HT-29 (cell line): ENCODE measurements at places on chromosomes 12 and 14.

GRCh38 chr12:80381121-80381520 lies 62.9 kb upstream of the PTPRQ start:
- no peak for DNase-seq

GRCh38 chr14:75459099-75459741 lies 31.4 kb downstream of the JDP2 start:
- DNase-seq, result peak; percentile 36

DNA sequence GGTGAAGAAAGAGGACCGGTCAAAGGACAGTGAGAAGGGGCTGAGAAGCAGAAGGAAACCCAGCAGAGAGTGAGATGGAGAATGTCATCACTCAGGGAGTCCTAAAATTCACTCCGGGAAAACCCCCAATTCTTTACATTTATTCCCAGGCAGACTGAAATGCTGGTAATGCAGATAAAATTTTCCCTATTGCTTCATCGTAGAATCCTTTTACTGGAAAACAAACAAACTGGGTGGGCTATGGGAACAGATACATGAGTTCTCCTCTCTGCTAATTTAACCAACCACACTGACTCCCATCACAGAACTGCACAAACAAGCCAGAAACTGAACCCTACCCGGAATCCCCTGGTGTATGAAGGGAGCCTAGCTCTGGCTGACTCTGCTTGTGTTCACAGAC lies 20.9 kb downstream of the HEBP1 start:
- DNase-seq, result no peak

DNA sequence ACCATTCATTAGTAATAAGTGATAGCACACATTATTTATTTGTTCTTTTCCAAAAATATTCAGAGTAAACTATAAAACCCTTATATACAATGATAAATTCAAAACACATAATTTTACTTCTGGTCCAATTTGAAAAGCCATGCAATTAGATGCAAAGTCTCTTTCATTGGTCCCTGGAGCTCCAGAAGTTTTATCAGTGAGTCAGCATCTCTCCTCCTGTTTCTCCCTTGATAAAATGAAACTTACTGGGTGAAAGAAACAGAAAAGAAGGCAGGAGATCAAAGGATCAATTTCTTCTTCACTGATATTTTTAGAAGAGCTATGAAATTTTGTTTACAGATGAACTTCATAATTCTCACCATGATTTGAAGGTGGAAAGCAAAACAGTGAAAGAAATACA lies 47.5 kb downstream of the IFNG start:
- DNase-seq, result no peak

DNA sequence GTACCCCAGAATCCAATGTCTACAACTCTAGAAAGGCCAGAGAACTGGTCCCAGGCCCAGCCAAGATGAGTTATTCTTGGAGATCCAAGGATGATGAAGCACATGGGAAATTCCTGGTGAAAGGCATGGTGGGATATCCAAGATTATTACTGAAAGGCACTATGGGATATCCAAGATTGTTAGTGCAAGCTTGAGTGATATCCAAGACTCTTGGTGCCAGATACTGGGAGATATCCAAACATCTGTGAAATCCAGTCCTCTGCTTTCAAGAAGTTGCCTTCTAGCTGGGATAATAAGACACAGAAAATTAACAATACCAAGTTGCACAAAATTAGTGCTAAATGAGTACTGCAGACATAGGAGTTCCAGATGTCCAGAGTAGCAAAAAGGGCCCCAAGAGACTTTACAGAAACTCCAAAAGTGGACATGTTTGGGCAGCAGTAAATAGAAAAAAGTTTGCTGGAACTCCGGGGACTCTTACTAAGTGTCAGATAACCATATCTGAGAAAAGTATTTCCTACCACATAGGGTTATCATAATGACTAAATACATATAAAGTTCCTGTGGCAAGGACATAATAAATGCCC lies 34.6 kb downstream of the PHLDA1 start:
- no peak for DNase-seq

GRCh38 chr12:108691998-108692808 lies 39.1 kb downstream of the CORO1C start:
- peak; percentile 10 for DNase-seq

GRCh38 chr12:101021442-101021841 lies 188.6 kb downstream of the SLC5A8 start:
- DNase-seq, result no peak

DNA sequence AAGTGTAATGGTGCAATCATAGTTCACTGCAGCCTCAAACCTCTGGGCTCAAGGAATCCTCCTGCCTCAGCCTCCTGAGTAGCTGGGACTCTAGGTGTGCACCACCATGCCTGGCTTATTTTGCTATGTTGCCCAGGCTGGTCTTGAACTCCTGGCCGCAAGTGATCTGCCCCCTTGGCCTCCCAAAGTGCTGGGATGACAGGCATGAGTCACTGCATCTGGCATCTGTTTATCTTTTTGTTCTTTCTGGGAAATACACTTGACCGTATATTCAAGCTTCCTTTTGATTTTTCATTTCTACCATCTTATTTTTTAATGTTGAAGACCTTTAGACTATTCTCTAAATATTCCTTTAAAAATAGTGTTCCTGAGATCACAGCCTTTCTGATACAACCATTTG lies 82.4 kb upstream of the OSBPL8 start:
- no peak for DNase-seq

- DNase-seq, result no peak
Observed at GRCh38 chr12:91890742-91891141, 254.9 kb downstream of the BTG1 start.

GRCh38 chr14:61034416-61035120 lies 53.5 kb downstream of the SLC38A6 start:
- DNase-seq, result no peak

DNA sequence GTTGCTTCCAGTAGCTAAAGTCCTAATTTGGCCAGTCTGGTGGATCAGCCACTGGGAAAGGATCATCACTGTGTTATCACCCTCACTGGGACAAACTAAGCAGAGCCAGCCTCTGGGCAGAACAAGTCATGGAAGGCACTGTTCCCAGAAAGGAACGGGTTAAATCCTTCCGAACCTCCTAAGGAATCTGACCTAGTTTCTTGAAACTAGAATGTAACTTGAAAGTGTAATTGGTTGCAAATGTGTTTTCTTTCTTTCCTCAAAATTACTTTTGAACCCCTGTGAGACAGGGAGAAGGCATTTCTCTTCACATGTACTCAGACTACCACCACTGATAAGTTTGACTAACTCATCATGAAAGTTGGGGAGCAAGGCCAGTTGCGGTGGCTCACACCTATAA lies 18.7 kb upstream of the KICS2 start:
- DNase-seq, result no peak

DNA sequence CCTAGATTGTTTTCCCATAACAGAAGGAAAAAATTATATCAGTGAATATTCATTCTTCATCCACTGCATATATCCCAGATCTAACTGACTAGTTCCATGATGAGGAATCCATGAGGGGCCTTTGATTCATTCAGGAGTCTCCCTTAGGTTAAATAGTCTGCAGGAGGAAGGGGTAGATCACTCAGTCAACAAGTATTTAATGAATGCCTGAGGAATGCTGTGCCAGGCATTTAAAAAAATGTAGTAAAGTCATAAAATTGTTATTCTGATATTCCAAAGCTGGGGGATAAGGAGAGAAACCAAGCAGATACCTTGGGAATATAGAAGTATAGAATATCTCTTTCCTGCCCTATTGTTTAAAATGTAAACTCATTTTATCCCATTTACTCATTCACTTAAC lies 216.2 kb upstream of the CAND1 start:
- DNase-seq, result no peak

- no peak for DNase-seq
Observed at GRCh38 chr12:108265505-108265904, 73.6 kb downstream of the CMKLR1 start.

- no peak for DNase-seq
Observed at GRCh38 chr12:6700646-6701051, at the start of gene PIANP. PIANP (minus strand) TSS chr12:6700815; CDS start chr12:6698061, 2,754 bp downstream.

GRCh38 chr14:67508956-67509355 lies 20.4 kb upstream of the TMEM229B start:
- DNase-seq, result no peak

- no peak for DNase-seq
Observed at GRCh38 chr12:2879853-2880252, 2.8 kb downstream of the RHNO1 start.

- DNase-seq, result no peak
Observed at GRCh38 chr12:33670284-33670683, 230.7 kb upstream of the SYT10 start.

- no peak for DNase-seq
Observed at GRCh38 chr12:90322006-90322405, 613.4 kb upstream of the ATP2B1 start.

DNA sequence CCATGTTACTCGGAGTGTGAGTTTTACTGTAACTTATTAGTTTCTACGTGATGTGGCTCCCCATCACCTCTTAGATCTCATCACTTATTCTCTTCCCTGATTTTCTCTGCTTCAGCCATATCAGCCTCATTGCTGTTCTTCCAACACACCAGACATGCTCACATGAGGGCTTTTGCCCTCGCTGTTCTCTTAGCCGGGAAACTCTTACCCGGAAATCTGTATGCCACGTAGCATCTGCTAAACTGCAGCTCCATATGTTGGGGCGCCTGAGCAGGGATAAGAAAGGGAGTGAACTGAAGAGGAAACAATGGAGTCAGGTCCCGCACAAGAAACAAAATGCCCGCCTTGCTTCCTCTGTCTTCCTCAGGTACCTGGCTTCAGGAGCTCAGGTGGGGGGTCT lies 16.6 kb downstream of the SMUG1 start:
- no peak for DNase-seq

- peak; percentile 81 for DNase-seq
Observed at GRCh38 chr12:132189378-132190011, 45.2 kb downstream of the NOC4L start.

GRCh38 chr14:104697892-104698583 lies 8.6 kb downstream of the INF2 start:
- DNase-seq, result no peak

GRCh38 chr12:106878804-106879203 lies 76.9 kb upstream of the TMEM263 start:
- DNase-seq, result no peak

DNA sequence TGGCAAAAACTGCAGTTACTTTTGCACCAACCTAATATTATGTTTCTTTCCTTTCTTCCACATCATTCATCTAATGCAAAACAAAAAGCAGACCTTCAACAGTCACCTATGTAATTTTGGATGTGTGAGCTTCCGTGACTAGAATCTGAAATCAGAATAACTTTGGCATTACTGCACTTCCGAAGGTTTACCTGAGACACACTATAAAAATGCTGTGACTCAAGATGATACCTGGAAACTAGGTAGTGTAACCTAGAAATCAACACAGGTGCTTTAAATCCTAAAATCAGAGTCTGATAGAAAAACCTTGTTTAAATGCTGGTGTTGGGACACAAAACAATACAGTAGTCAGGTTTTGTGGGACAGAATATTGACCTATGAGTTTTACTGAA lies 2.2 kb downstream of the BTBD7 start:
- DNase-seq, result no peak

- DNase-seq, result peak; percentile 84
Observed at GRCh38 chr12:48815126-48816110, 2.9 kb upstream of the CACNB3 start.

GRCh38 chr12:82682326-82682725 lies 4.4 kb upstream of the TMTC2 start:
- DNase-seq, result peak; percentile 68

DNA sequence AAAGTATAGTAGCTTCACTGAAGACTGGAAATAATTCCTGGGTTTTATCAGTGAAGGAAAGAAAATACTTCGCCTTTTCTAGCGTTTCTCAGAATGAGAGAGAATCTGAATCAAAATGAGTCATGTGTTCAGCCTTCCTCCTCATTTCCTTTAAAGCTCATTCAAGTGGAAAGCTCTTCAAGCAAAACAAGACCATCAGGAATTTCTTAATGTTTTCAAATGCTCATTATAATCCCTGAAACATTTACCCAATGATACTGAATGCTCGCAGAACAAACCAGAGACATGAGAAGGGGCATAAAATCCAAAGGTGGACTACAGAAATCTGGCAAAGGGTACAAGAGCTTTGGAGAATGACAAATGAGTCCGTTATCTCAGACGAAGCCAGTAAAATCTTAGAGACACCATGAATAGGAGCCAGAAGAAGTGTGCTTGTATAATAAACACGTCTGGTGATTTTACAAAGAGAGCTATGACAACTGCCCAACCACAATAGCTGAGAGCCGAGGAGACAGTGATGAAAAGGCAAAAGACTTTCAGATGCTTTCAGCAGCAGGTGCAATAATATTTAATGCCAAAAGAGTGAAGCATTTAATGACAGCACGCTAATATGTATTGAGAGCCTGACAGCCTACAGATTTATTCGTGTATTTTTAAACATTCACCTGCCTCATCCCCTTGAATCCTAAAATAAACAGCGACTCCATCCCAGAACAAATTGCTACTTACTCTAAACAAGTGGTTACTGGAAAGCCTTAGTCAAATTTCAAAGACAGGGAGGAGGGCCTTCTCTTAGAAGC lies 19.0 kb downstream of the SPRING1 start:
- no peak for DNase-seq

DNA sequence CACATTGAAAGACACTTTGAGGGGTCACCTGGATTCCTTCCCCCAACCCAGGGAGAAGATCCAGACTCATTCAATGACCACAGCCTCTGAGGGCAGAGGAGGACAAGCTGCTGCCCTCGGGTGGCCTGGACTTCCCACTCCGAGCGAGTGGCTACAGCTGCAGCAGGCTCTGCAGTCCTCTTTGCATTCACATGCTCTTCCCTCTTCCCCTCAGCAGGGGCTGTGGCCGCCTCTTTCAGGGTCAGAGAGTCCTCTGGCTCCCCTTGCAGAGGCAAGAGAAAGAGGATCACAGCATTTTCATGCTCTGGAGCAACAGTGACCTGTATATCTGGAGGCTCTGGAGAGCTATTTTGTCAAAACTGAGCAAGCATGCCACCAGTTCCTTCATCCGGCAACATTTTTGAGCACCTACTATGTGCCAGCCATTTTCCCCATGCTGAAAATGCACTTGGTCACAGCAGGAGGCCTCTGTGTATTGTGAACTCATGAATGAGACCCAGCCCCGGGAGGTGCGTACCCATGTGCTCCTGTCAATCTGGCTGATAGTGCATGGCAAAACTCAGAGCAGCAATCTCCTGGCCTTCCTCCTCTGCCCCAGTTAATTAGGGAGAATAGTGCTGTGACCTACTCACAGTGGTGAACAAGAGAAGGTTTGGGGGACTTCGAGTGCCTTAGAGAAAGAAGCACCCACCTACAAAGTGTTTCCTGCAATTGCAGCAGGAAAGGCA lies 42.9 kb upstream of the KCNA5 start:
- no peak for DNase-seq
